IMR-90 (cell line): ENCODE measurements at places on chromosomes 5 and 9. TPM values are rescaled to one million over a fixed set of nuclear protein-coding genes. Genes with fewer than 3 reads are reported as not detected.

DNA sequence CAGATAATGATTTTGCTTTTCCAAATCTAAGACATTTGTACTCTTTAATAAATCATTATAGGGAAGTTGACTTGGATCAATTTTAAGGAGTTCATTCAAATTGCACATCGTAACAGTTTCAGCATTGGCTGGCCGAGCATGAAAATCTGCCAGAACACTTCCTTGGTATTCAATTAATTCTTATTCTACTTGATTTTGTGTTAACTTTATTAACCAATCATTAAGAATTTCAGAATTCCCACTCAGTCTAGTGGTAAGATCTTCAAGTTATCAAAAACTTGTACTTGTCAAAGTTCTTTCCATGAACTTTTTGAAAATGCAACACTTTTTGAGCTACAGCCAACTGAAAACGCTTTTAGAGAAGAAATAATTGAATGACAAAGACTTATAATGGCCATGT lies 565.8 kb downstream of the TLE1 start:
- DNase-seq, result no peak

DNA sequence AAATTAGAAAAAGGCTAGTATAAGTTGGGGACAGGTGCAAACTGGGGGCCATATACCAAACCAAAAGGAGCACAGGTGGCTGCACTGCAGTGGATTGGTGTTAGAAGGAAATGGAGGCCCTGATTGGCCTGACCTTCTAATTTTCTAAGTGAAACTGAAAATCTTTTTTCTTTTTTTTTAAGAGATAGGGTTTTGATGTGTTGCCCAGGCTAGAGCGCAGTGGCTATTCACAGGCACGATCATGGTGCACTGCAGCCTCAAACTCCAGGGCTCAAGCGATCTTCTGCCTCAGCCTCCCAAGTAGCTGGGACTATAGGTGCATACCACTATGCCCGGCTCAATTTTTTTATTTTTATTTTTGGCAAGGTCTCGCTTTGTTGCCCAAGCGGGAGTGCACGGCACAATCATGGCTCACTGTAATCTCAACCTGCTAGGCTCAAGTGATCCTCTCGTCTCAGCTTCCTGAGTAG lies 9.8 kb upstream of the CCDC69 start:
- DNase-seq, result no peak

DNA sequence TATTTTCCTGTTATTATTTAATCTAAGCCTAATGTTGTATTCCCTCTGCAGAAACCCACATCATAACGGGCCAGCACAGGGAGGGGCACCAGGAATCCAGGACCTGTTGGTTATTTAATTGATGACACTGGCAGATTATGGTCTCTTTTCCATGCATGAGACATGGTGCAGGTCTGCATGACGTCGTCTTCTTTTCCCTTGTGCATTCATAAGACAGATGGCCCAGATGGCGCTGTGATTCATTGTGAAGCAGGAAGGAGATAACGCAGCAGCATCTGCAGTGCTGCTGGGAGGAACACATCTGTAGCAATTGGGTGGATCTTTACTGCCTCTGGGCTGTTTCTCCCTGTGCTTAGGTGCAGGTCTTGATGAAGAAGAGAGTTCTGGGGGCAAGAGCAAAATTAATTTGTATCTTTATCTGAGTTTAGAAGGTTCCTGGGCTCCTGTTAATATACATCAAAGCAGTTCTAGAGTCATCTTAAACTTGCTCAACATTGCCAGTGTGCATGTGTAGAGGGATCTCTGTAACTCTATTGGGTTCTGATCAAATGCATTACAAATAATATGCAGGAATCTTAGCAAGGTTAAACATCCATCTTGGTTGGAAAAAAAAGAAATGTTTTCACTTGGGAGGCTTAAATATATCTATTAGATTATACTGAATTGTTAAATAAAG lies 176.1 kb downstream of the PCSK1 start:
- DNase-seq, result peak; percentile 96

- no peak for DNase-seq
These were observed 2.3 kb upstream of the OLFM1 start for GRCh38 chr9:135084881-135085760.

- DNase-seq, result no peak
These were observed 25.9 kb upstream of the SLC12A7 start for GRCh38 chr5:1137567-1138444.

GRCh38 chr9:104144336-104144735 lies 50.2 kb downstream of the SMC2 start:
- DNase-seq, result no peak

CD14 gene
- 0.17 and 0.19 TPM in 2 replicates for polyA plus RNA-seq

IL13 gene
- polyA plus RNA-seq, result not detected in 2 replicates

GPR150 gene
- 0.10 and 0.11 TPM in 2 replicates for polyA plus RNA-seq

MRRF gene
- polyA plus RNA-seq, result 27.1 and 32.1 TPM in 2 replicates

DNA sequence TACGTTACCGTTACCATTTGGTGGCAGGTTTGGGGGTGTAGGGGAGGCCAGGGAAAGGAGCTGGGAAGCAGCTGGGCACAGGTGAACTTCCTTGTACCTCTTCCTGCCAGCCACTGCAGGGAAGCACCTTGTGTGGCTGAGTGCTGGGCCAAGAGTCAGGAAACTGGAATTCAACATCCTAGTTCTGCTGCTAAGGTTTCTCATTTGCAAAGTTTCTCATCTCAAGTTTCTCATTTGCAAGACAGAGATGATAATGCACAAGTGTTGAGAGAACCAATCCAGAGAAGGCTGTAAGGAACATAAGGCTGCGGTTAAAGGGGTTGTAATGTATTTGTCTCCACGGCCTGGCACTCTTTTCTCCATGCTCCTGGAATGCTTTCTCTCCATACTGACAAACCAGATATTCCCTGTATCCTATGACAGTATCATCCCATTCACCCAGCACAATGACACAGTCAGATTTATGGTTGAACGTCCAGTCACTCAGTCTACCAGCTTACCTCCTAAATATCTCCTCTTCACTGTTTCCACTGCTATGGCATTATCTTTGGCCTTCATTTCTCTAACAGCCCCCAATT lies 33.6 kb upstream of the LARP1 start:
- DNase-seq, result no peak

DNA sequence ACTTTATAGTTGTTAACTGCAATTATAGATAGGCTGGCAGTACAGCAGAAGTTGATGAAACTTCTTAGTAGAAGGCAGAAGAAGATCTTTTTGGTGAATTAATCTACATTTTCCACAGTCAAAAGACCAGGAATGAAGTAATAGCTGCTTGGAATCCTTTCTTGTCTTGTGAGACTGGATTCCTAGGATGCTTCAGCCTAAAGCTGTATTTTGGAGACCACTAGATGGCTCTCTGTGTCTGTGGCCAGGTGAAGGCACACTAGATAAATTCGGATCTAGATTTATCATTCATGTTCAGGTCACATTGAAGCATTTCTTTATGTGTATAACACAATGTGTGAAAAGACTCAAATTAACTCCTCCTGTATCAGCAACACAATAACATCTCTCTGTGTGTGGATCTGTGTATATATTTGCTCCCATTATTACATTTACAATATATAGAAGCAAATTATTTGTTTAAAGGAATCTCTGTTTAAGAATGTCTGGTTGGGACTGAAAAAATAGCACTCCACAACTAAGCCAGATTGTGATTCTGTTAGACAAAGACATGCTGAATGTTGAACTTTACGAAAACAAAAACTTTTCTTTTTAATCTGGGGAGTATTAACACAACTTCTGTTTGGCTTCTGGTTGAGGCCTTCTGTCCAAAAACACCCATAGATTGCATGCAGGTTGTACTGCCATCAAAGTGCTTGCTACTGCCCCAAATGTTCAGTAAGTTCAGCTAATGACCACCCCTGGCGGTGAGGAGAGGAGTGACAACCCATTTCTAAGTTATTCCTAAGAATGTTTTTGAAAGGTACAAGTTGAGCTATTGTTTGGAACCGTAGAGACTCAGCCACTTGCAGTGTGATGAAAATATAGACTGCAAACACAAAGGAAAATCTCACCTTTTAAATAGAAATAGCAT lies 10.6 kb downstream of the GRIN3A start:
- peak; percentile 11 for DNase-seq

GRCh38 chr5:169544264-169544950 lies 39.2 kb upstream of the SPDL1 start:
- DNase-seq, result no peak

DNA sequence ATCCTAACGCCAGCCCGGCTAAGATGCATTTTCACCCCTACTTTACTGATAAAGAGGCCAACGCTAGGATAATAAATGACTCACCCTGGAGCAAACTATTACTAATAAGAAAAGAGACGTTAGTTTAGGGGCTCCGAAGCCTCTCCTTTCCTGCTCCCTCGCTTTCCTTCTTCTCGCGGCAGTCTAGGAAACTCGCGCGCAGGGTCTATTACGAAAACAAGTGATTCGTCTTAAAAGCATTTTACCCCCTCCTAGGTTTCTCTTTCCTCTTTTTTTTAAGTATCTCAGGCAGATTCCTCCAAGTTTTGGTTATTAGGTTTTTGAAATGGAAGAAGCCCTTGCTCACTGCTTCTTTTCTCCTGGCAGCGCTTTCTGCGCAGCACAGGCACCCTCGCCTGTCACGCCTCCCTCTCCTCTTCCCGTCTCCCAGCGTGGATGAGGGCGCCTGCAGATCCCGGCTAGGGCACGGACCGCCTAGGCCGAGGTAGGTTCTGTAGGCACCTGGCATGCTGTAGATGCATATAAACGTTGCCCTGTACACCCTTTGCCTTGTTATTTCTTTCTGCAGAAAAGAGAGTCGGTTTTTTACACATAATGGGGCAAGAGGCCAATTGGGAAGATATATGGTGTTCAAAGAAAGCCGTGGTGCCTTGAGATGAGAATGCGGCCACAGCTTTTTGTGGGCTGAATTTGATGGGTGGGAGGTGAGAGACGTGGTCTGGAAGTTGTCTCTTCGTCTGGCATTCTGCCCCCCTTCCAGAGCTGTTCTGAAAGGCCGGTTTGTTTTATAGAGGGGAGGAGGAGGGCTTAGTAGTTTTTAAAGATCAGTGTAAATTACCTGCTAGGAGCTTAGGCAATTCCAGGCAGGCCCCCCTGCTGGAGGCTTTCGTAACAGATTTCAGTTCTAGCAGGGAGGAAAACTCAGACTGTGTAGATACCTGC lies 983 bp downstream of the GCNT1 start:
- peak; percentile 62 for DNase-seq

PCDHGA6 gene
- 4.7 TPM in 2 replicates for polyA plus RNA-seq

GRCh38 chr5:126097876-126098275 lies 325.3 kb upstream of the GRAMD2B start:
- DNase-seq, result no peak

- DNase-seq, result no peak
These were observed 18.4 kb downstream of the ZDHHC11B start for GRCh38 chr5:765948-766631.

DNA sequence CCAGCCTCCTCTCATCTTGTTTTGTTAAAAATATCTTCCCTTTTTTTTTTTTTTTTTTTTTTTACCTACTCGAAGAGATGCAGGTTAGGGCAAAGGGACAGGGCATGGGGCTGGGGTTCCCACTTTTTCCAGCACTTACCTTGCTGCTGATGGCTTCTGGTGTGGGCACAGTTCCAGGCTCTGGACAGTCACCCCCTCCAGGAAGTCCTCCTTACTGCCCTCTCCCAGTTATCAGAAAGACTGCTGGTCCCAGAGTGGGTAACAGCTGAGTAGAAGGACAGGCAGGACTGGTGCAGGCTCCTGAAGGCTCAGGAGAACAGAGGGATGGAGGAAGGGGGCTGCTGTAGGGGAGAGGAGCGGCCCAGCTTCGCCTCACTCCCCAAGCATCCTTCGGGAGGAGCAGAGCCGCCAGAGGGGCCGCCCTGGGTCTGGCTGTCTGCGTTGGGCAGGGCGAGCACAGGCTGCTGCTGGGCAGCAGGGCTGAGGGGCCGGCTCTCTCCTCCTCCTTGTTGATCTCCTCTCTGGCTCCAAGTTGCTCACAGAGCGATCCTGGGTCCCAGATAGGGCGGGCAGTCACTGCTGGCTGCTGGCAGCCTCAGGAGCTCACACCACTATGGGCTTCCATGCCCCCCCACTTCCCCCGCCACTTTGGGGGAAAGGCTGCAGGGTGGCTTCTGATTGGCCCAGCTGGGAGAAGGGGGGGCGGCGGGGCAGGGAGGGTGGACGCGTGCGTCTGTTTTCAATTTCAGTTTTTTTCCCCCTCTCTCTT lies at the start of gene PDGFRB:
PDGFRB (minus strand) TSS at position 588 of the 769 bp plus-strand sequence. CDS start 18,798 bp downstream, outside the sequence.
- peak; percentile 89 for DNase-seq

- peak; percentile 54 for DNase-seq
These were observed 66.9 kb upstream of the GLIS3 start for GRCh38 chr9:4366591-4367330.

GTF3C4 gene
- 3.8 and 4.7 TPM in 2 replicates for polyA plus RNA-seq

- DNase-seq, result peak; percentile 14
These were observed 91.3 kb upstream of the RASEF start for GRCh38 chr9:83154087-83154736.

SPATA31C1 gene
- polyA plus RNA-seq, result not detected in 2 replicates

TICAM2 gene
- polyA plus RNA-seq, result 2.9 and 3.4 TPM in 2 replicates

ARHGEF39 gene
- polyA plus RNA-seq, result 2.1 and 2.8 TPM in 2 replicates

GRCh38 chr5:58787987-58788386 lies 205.1 kb downstream of the RAB3C start:
- DNase-seq, result no peak

GRCh38 chr5:144815131-144815530 lies 644.5 kb downstream of the KCTD16 start:
- no peak for DNase-seq

DNA sequence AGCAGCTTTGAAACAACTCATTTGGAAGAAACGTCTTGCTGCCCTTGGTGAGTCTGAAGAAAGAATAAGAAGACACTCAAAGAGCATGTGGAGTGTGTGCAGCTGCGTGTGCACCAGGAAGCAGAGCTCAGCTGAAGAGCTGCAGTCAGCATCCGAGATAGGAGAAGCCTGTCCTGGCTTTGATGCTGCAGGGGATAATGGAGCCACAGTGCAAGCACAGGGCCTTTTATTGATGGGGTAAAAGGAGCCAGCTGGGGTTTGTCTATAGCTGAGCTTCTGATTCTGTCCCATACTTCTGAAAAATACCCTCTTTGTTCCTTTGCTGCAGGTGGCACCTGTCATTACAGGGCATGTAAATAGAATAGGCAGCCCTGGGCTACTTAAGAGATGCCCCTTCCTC lies 375.7 kb upstream of the ZNF462 start:
- no peak for DNase-seq

DNA sequence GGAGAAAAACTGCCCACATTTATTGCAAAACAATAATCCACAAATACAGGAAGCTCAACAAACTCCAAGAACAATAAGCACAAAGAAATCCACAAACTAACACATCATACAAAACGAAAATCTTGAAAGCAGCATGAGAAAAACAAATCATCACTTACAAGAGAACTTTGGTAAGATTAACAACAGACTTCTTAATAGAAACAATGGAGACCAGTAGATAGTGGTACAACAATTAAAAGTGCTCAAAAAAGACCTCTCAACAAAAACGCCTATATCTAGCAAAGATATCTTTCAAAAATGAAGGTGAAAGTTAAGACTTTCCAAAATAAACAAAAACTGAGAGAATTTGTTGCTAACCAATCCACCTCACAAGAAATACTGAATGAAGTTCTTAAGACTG lies 38.4 kb downstream of the CDKL3 start:
- DNase-seq, result no peak

GRCh38 chr5:15304066-15304731 lies 195.8 kb upstream of the FBXL7 start:
- no peak for DNase-seq

DNA sequence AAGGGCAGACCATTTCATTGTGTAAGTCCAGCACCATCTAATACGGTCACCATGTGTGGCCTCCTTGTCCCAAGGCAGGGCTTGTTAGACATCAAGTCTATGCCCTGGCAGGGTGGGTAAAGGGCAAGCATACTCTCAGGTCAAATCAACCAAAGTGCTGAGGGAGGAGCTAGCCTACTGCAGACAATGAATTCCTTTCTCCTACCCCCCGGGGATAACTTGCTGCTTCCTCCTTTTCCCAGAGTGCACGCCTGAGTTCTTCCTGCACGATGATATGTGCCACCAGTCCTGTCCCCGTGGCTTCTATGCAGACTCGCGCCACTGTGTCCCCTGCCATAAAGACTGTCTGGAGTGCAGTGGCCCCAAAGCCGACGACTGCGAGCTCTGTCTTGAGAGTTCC lies 71.4 kb downstream of the RFK start:
- no peak for DNase-seq

BAAT gene
- polyA plus RNA-seq, result not detected in 2 replicates
